ENCODE measurements at places on chromosomes 6 and 20.
A peak's percentile ranks its signal among the peaks of the same experiment; 100 is the strongest.

- peak; percentile 39 for DNase-seq
Measured at GRCh38 chr20:41137614-41138474, 501 bp downstream of the PLCG1 start.

GRCh38 chr6:109595998-109596397 is 95.0 kb downstream of the AK9 start:
- DNase-seq = no peak

GRCh38 chr20:39829661-39830060 is 859.4 kb downstream of the MAFB start:
- DNase-seq = no peak

DNA sequence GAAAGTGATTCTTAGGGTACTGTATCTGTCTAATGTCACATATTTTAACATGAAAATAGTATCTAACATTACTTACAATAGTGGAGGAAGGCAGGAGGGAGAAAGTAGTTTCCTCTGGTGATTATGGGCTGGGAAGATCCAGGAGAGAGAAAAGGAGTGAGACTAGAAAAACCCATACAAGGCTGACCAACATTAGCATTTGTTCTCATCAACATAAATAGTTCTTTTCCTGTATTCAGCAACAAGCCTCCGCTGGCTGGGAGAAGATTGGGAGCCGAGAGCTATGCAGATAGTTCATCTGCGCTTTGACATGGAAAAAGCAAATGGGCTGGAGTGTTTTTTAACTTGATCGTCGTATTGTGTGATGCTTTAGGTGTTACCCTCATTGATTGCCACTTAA is 239.4 kb downstream of the PHACTR1 start:
- no peak for DNase-seq

GRCh38 chr20:64072498-64073063 is 6.7 kb downstream of the RGS19 start:
- no peak for DNase-seq

DNA sequence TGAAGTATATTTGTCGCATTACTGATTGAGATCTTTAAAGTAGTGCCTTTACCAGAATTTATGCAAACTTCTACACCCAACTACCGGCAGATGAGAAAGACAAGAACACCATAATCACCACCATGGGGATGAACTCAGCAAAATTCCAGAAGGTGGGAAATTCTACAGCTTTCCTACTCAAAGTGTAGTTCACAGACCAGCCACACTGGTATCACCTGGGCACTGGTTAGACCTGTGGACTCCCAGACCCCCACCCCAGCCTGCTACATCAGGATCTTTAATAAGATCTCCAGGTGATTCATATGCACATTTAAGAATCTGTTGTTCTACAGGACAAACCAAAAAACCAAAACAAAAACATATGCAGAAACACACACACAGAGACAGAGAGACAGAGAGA is 67.9 kb downstream of the POPDC3 start:
- DNase-seq = no peak

DNA sequence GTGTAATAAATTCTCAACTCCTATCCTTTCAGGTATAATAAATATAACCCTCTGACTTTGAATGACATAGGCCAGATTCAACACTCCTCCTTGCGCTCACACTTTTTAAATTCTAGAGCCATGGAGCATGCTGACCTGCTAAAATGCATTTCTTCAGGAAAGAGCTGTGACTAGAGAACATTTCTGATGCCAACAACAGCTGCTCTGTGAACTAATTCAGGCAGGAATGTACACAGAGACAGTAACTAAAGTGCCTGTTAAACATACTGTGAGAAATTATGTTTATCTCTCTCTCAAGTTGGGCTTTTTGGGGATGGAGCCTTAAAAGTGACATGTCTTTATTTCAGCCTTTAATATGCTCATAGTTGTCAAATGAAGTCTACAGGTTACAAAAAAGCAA is 8.3 kb downstream of the NHSL1 start:
- DNase-seq = no peak

GRCh38 chr20:53822534-53822933 is 228.9 kb upstream of the ZNF217 start:
- no peak for DNase-seq

GRCh38 chr6:90537027-90537426 is 49.8 kb downstream of the MAP3K7 start:
- DNase-seq = no peak

GRCh38 chr6:125558907-125559306 is 190.5 kb upstream of the HEY2 start:
- no peak for DNase-seq

DNA sequence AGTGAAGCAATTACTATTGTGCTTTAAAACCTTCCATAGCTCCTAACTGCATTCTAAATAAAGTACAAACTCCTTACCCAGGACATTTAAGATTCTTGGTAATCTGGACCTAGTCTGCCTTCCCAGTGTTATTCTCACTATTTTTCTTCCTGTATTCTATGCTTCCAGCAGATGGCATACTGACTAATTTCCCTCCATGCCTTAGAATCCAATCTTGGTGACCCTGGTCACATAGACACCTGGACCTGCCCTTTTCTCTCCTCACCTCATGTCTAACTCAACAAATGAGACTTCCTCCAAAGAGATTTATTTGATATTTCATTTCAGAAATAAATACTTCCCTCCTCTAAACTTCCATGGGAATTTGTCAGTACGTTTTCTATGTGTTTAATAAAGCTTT is 25.8 kb downstream of the ROS1 start:
- no peak for DNase-seq

GRCh38 chr20:36736451-36737182 is 9.3 kb downstream of the NDRG3 start:
- DNase-seq = no peak

DNA sequence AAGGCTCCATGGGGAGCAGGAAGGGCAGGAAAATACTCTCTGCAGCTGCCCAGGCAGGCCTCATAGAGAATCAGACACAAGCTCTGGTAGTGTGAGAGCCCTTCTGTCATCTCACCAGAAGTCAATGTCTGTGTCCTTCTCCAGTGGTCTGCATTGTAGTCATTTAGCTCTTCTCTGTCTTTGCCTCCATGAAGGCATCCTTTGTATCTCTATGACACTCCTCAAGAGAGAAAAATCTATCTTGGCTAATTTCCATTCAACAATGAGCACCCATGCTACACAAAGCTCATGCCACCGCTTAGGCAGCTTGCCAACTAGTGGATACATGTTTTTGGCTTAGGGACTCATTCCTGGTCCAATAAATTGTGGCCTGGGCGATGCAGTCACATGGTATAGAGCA is 92.1 kb downstream of the RNF217 start:
- no peak for DNase-seq

DNA sequence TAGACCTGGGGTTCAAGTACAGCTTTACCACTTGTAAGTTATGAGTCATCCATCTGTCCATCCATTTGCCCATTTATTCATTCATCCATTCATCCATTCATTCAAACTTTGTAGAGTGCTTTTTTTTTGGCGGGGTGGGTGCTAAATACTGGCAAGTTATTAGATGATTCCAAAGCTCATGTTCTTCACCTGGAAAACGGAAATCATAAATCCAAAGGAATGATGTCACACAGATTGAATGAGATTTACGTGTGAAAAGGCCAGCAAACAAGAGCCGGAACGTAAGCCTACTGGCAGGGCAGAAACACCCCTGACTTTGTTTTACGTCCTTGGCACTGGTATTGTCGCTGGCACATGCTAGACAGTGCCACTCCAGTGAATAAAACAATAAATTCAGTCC is 480.9 kb upstream of the CHD6 start:
- DNase-seq = no peak

GRCh38 chr20:44748005-44748370 is 2.3 kb downstream of the KCNK15 start:
- no peak for DNase-seq

DNA sequence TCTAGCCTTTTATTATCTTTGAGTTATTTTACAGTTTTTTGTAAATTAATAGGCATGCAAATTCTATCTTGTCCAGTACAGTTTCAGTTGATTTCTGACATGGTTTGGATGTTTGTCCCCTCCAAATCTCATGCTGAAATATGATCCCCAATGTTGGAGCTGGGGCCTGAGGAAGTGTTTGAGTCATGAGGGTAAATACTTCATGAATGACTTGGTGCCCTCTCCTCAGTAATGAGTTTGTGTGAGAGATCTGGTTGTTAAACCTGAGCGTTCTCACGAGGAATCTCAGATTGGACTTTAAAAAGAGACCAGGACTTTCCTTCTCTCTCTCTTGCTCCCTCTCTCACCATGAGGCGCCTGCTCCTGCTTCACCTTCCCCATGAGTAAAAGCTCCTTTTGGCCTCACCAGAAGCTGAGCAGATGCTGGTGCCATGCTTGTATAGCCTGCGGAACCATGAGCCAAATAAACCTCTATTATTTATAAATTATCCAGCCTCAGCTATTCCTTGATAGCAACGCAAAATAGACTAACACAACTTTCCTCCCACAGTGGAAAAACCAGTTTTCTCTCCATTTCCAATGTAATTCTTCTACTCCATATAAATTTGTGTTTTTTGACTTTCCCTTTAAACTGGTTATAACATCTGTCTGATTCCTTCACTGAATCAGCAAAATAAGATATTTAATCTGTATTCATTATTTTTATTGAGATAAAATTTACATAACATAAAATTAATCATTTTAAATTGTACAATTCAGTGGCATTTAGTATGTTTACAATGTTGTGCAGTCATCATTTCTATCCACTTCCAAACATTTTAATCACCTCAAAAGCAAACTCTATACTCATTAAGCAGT is 78.7 kb upstream of the PRSS16 start:
- no peak for DNase-seq

DNA sequence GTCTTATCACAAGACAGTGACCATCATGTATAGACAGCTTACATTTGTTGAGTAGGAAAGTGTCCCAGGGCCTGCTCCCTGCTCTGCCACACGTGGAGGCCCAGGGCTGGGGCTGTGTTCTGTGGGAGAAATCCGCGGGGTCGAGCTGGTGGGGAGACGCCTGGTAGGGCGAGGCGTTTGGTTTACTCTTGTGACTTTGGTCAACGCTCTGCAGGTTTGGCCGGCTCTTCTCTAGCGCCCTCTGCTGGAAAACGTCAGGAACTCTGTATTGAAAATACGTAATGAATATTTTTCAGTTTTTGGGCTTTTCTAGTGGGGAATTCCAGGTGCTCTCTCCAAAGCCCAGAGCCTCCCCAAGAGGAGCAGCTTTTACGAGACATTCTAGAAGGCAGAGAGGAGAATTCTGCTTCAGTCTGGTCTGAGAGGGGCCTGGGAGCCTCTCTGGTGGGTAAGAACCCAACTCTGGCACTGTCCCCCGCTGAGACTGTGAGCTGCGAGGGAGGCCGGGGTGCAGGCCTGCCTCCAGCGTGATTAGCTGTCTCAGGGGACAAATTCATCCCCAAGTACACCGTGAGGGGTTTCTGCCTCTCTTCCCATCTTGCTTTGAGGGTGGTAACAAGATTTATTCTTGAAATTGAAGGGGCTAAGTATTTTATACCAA is 112.6 kb upstream of the RALGAPA2 start:
- peak; percentile 7 for DNase-seq

DNA sequence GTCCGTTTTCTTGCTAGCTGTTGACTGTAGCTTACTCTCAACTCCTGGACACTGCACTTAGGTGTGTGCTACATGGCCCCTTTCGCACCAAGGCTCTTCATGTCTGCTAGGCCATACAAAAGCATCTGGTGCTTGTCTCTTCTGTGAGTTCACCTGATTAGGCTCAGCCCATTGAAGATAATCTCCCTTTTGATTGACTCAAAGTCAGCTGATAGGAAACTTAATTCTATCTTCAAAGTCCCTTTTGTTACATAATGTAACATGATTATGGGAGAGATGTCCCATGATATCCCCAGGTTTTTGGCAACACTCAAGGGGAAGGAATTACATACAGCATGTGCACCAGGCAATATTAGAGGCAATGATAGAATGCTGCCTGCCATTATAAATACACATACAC is 263.0 kb upstream of the JAG1 start:
- DNase-seq = no peak

DNA sequence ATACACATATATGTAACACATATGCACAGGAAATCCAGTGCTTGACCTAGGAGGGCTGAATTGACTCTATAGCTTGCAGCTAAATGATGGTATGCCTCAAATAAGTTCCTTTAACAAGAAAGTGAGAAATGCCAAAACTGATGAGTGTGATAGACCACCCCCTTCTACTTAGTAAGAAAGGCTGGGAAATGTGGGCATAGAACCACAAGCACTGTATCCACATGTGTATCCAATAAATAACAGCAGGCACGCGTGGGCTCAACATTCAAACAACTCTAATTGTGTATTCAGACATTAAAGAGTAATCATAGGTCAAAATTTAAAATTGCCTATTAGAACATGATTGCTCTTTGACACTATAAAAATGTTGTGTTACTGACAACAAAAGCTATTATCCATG is 54.1 kb downstream of the FAM83B start:
- DNase-seq = no peak

- no peak for DNase-seq
Measured at GRCh38 chr6:122778985-122779661, 393 bp upstream of the FABP7 start.

DNA sequence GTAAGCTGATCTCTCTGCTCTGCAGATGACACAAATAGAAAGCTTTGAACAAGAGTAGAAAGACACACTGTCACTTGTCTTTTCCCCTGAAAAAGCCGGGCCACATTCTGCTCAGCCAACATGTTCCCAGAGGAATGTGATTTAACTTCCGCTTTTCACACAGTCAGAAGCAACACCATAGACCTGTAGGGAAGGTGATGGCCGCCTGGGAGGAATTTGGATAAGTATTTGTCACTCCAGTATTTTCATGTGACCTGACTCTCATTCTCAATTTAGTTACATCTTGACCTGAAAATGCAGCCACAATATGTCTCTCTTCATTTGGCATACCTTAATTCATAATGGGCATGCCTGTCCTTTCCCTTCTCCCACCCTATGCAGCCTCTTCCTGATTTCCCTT is 2.0 kb upstream of the GRM1 start:
- no peak for DNase-seq

DNA sequence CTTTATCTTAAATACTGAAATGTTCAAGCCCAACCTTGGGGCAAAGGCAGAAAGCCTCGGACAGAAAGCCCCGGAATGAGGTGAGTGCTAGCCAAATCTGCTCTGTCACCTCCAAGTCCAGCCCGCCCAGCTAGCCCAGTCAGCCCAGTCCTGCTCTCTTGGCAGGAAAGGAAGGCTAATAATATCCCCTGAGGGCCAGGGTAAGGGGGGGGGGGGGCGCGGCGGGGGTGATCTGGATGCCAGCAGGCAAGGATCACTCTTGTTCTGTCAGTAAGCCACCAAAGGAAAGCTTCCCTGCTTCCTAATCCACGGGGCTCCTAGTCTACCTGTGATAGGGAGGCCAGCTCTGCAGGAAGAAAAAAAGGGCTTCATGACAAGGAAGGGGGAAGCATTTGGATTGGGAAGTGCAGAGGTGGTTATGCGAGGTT is 1.1 kb downstream of the NDRG3 start:
- DNase-seq = no peak

GRCh38 chr6:50257322-50257721 is 207.6 kb upstream of the DEFB112 start:
- no peak for DNase-seq

GRCh38 chr6:43016176-43016942 is 2.3 kb downstream of the KLHDC3 start:
- DNase-seq = no peak

DNA sequence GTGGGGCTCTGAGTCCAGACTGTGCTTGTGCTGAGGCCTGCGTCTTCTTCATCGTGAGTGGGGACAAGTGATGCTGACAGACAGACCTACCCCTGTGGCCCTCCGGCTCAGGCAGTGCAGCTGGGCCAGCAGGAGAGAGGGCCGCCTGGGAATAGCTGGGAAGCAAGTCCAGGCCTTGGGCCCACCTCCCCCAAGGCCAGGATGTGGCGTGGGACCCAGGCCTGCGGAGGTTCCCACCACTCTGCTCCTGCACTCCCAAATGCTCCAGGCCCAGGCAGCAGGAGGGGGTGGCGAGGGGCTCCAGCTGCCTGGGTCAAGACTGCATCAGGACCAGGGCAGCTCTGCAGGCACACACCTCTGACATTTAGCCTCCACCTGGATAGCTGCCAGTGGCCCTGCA is 38.3 kb downstream of the DAAM2 start:
- no peak for DNase-seq

Measured in activated naive CD4-positive, alpha-beta T cell (primary cell).